ENCODE measurements at places on chromosomes 2 and 18.

- no peak for DNase-seq
Measured at GRCh38 chr2:215793747-215794595, 219.4 kb downstream of the MREG start.

GRCh38 chr2:108906403-108907077 lies 82.5 kb downstream of the EDAR start:
- no peak for DNase-seq

DNA sequence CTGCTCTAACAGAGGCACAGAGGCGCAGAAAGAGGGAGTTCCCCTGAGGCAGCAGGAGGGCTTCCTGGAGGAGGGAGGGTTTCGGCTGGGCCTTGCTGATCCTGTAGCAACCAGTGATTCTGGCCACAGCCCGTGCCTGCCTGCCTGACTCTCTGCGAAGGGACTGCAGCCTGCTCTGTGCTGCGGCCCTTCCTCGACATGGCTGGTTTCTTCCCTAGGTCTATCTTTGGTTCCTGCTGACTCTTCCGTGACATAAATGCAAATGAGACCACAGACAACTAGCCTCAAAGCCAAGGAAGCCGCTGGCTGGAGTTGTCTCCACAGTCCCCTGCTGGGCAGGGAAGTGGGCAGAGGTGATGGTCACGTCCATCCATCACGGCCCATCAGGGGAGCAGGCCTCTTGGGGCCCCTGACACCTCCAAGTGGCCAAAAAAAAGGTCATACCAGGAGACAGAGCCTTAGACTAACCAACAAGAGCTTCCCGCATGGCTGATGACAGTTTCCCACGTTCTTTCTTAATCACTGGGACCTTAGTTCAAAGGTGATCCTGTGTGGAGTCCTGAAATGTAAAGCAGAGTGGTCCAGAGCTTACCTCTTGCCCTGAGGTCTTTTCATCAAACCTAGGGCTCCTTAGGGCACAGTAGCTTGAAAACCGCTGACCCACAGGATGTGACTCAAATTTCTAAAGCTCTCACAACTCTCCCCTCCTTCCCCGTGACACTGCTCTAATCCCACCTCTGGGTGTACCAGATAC lies 55.3 kb downstream of the HS1BP3 start:
- no peak for DNase-seq

DNA sequence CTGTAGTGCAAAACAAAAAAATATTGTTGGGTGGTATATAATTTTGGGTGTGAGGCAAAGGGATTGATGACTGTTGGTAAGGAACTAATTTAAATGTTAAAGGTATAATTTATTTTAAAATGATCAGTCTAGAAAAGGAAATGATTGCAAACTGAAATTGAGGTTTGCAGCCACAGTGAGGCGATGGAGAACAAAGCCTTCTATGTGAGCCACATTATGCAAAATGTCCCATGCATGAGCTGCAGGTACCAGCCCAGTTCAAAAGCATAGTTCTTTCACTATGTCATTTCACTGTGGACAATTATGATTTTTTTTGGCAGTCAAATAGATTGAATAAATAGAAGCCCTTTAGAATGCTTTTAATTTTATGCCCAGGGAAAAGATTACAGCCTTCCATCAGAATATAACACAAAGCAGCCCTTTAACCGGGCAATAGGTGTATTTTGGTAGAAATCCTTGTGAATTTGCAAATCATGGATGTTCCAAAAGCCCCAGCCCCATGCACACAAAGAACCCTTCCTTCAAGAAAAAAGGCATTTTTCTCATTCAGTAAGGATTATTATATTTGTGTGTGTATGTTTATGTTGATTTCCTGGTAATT lies 1.7 kb downstream of the MAP2 start:
- no peak for DNase-seq

- no peak for DNase-seq
Measured at GRCh38 chr18:2617401-2617998, 38.0 kb upstream of the SMCHD1 start.

DNA sequence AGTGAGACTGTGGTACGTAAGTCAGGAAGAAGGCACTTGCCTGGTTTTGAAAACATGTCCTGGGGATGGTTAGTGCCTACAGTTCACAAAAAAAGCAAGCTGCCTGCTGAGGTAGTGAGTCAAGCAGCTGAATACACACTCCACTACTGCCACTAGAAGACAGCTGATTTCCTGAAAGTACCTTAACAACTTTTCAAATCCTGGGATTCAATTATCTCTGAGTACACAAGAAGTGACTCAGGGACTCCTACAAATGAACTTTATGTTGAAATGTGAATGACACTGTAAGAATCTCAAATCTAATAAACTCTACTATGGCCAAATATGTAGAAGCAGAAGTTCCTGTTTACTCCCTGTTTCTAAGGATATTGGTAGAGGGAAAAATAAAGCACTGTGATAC lies 58.0 kb upstream of the ARL5A start:
- DNase-seq, result no peak

GRCh38 chr2:230674401-230674800 lies 38.2 kb upstream of the CAB39 start:
- no peak for DNase-seq

- DNase-seq, result no peak
Measured at GRCh38 chr18:49006641-49007454, 56.1 kb upstream of the SMAD7 start.

DNA sequence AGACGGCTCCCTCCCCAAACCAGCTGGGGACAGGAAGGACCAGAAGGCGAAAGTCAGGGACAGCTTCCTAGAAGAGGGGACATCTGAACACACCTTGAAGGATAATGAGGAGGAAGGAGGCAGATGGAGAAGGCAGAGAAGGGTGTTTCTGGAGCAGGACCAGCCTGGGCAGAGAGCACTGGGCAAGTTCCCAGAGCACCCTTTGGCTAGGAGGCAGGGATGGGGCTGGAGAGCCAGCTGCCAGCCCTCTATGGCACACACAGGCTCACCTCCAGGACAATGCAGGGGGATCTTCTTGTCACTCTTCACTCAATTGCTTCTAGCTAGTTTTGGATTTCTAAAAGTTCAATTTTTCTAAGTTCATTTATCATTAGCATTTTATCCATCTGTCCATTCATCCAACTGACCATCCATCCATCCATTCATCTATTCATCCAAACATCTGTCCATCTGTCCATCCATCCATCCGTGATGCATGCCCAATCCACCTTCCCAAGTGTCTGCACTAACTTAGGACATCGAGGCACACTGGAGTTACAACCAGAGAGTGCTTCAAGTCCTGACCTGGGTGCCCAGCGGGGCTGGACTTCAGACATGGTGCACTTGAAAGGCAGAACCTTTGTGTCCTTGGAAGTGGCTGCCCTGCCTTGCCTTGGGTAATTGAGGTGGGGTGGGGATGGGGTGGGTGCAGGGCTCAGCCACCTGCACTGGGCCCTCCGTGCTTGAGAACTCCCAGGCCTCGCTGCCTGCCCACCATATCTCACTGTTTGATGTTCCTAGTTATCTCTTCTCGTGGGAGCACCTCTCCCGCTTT lies 42.5 kb downstream of the INHBB start:
- no peak for DNase-seq

GRCh38 chr2:3200420-3200939 lies 177.1 kb downstream of the EIPR1 start:
- DNase-seq, result no peak

- DNase-seq, result no peak
Measured at GRCh38 chr2:69169655-69170389, 156.8 kb downstream of the ANTXR1 start.

- no peak for DNase-seq
Measured at GRCh38 chr18:79869591-79870300, 72.0 kb downstream of the KCNG2 start.

- no peak for DNase-seq
Measured at GRCh38 chr18:55283309-55283708, 304.7 kb downstream of the TCF4 start.

DNA sequence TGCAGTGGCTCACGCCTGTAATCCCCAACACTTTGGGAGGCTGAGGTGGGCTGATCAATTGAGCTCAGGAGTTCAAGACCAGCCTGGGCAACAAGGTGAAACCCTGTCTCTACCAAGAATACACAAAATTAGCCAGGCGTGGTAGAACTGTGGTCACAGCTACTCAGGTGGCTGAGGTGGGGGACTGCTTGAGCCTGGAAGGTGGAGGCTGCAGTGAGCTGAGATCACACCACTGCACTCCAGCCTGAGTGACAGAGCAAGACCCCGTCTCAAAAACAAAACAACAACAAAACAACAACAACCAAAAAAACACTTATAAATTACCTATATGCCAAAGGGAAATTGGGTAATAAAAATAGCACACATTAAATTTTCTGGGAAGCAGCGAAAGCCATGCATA lies 141.6 kb downstream of the HDAC4 start:
- DNase-seq, result no peak
